ENCODE measurements at places on chromosomes 12 and 14. TPM values are rescaled to one million over a fixed set of nuclear protein-coding genes. Genes with fewer than 3 reads are reported as not detected.

The PLEK2 gene
- 0.62 TPM for total RNA-seq

- peaks cover 18% of the 10 kb centered on the region for H3K36me3 ChIP-seq
- peaks cover 6% of the 10 kb centered on the region for H3K27me3 ChIP-seq
- no peak overlapping the region for H3K4me3 ChIP-seq
- H3K27ac ChIP-seq: no peak overlapping the region
- H3K4me1 ChIP-seq: peaks cover 45% of the 10 kb centered on the region
- no peak for DNase-seq
These were observed 188.5 kb downstream of the ZFP36L1 start for GRCh38 chr14:68604361-68604730.

GRCh38 chr12:93783832-93784231, 106.7 kb downstream of the CRADD start:
- no peaks in the 10 kb centered on the region for H3K4me1 ChIP-seq
- no peak overlapping the region for H3K27ac ChIP-seq
- H3K36me3 ChIP-seq: no peaks in the 10 kb centered on the region
- no peaks in the 10 kb centered on the region for H3K27me3 ChIP-seq

DNA sequence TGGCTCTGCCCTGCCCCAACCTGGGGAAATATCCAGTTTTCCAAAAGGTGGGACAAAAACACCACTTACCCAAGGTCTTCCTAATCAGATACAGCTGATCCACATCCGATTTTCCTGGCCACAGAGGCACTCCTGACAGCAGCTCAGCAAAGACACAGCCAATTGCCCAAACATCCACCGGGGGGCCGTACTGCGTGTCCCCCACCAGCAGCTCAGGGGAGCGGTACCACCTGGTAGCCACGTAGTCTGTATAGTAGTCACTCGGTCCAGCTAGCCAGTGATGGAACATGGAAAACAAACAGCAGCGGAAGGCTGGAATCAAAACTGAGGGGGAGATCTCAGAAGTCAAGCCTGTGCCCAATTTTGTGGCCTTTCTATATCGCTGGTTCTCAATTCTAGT, 28.8 kb downstream of the DMAC2L start:
- peak overlapping the region; percentile 22 for H3K27ac ChIP-seq
- H3K4me3 ChIP-seq: peak overlapping the region; percentile 6
- peaks cover 57% of the 10 kb centered on the region for H3K4me1 ChIP-seq
- H3K27me3 ChIP-seq: peaks cover 6% of the 10 kb centered on the region

DNA sequence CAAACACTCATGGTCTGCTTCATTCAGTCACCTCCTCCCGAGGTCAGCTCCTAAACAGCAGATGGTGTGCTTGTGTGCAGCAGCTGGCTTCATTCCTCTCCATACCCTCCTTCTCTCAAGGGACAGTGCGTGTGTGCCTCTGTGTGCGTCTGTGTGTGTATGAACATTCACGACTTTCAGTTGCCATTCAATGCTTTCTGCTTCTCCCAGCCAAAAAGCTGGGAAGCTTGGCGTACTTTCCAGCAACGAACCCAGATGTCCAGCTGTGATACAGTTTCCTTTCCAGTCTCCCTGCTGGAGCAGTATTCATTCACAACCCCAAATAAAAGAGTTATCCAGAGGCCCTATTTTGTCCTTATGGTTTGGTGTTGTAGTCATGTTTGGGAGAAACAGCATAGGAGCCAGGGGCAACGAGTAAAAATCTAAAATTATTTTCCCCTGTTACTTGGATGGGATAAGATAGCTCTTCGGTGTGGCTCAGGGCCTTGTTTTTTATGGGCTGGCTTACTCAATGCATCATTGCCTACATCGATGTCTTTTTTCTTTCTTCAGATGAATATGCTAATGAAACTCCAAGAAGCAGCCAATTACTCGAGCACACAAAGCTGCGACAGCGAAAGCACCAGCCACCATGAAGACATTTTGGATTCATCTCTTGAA, 379.3 kb downstream of the NAV3 start:
- no peaks in the 10 kb centered on the region for H3K4me1 ChIP-seq
- H3K4me3 ChIP-seq: no peak overlapping the region
- no peak overlapping the region for H3K27ac ChIP-seq
- no peaks in the 10 kb centered on the region for H3K36me3 ChIP-seq
- DNase-seq: no peak

The SINHCAF gene
- 205 TPM for total RNA-seq

The OR6C2 gene
- not detected for total RNA-seq

DNA sequence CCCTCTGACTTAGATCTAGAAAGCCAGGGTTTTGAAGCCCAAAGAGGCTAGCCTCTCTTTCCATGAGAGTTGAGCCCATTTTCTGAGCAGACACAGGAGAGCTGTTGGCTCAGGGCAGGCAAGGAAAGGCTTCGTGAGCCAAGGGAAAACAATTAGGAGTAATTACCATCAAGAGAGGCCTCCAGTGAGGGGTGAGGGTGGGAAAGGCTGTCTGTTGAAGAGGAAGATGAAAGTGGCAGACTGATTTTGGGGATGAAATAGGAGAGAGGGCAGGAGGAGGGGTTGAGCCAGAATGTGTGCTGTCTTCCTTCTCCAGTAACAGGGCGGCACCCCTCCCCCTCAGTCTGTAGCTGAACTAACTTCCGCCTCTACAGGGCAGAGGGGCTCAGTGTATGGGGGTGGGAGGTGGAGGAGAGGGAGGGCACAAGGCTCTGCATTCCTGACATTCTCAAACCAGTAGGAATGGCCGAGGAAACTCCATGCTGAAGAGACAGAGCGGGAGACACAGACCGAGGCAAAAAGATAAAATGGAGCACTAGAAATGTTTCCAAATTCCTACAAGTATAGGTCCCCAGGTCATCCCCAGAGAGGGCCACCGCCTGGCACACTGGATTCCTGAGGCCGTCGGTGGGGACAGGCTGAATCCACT, 33.1 kb upstream of the COL2A1 start:
- peak; percentile 67 for DNase-seq
- H3K36me3 ChIP-seq: no peaks in the 10 kb centered on the region
- peaks cover 19% of the 10 kb centered on the region for H3K4me1 ChIP-seq
- H3K27me3 ChIP-seq: peaks cover 6% of the 10 kb centered on the region

The MANSC4 gene
- not detected for total RNA-seq

GRCh38 chr12:117818400-117818799, 150.4 kb downstream of the KSR2 start:
- H3K4me3 ChIP-seq: no peak overlapping the region
- H3K4me1 ChIP-seq: no peaks in the 10 kb centered on the region
- H3K27ac ChIP-seq: no peak overlapping the region
- no peak for DNase-seq
- H3K36me3 ChIP-seq: no peaks in the 10 kb centered on the region

GRCh38 chr14:54918427-54918826, 15.8 kb upstream of the GCH1 start:
- H3K27ac ChIP-seq: no peak overlapping the region
- H3K4me3 ChIP-seq: no peak overlapping the region
- no peak for DNase-seq
- no peaks in the 10 kb centered on the region for H3K27me3 ChIP-seq
- H3K36me3 ChIP-seq: no peaks in the 10 kb centered on the region

GRCh38 chr14:81298122-81298521, 77.4 kb upstream of the GTF2A1 start:
- peak overlapping the region; percentile 57 for H3K27ac ChIP-seq
- no peak for DNase-seq
- no peak overlapping the region for H3K4me3 ChIP-seq
- H3K27me3 ChIP-seq: peaks cover 7% of the 10 kb centered on the region
- H3K36me3 ChIP-seq: peaks cover 16% of the 10 kb centered on the region
- peaks cover 34% of the 10 kb centered on the region for H3K4me1 ChIP-seq

- H3K27me3 ChIP-seq: peaks cover 18% of the 10 kb centered on the region
- H3K4me1 ChIP-seq: no peaks in the 10 kb centered on the region
- peaks cover 24% of the 10 kb centered on the region for H3K36me3 ChIP-seq
- no peak for DNase-seq
These were observed 42.8 kb upstream of the TRAF3 start for GRCh38 chr14:102734436-102734835.

GRCh38 chr14:58171090-58171489, 19.1 kb upstream of the ARMH4 start:
- DNase-seq: peak; percentile 50
- H3K4me3 ChIP-seq: no peak overlapping the region

The KIF26A gene
- 96.9 TPM for total RNA-seq

- peaks cover 4% of the 10 kb centered on the region for H3K27me3 ChIP-seq
- H3K27ac ChIP-seq: no peak overlapping the region
- DNase-seq: no peak
- peaks cover 10% of the 10 kb centered on the region for H3K36me3 ChIP-seq
- H3K4me3 ChIP-seq: no peak overlapping the region
- peaks cover 30% of the 10 kb centered on the region for H3K4me1 ChIP-seq
These were observed 22.4 kb downstream of the ACTN1 start for GRCh38 chr14:68956724-68957123.
